GM12878 (cell line): ENCODE measurements at places on chromosomes 3 and 15. TPM values are rescaled to one million over a fixed set of nuclear protein-coding genes. Genes with fewer than 3 reads are reported as not detected.

- H3K27me3 ChIP-seq: no peaks in the 10 kb centered on the region; the same call in 1 of the 2 replicates
- no peaks in the 10 kb centered on the region for H3K4me1 ChIP-seq
- H3K27ac ChIP-seq: no peak overlapping the region
- no peaks in the 10 kb centered on the region for H3K36me3 ChIP-seq
- DNase-seq: no peak
Observed at GRCh38 chr3:117393119-117393518, 683.5 kb downstream of the TUSC7 start.

- no peaks in the 10 kb centered on the region for H3K4me1 ChIP-seq
- no peaks in the 10 kb centered on the region for H3K36me3 ChIP-seq
- peaks cover 6% of the 10 kb centered on the region; the same call in 1 of the 2 replicates for H3K27me3 ChIP-seq
- no peak overlapping the region for H3K27ac ChIP-seq
- DNase-seq: no peak
Observed at GRCh38 chr15:65087873-65088642, 11.5 kb downstream of the KBTBD13 start.

DNA sequence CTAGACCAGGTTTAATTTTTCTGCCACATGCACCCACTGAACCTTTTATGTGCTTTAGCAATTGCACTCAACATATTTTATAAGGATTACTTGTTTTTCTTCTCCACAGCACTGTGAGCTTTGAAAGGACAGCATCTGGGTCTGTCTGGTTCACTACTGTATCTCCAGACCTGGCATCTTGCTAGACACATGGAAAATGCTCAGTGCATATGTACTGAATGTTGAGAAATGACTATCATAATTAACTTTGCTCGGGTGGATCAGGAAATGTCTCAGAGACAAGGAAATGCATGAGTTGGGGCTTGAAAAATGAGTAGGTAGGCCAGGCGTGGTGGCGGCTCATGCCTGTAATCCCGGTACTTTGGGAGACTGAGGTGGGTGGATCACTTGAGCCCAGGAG is 40.2 kb downstream of the DOCK3 start:
- no peak overlapping the region for H3K4me3 ChIP-seq
- no peaks in the 10 kb centered on the region for H3K36me3 ChIP-seq
- DNase-seq: no peak
- no peaks in the 10 kb centered on the region for H3K4me1 ChIP-seq

DNA sequence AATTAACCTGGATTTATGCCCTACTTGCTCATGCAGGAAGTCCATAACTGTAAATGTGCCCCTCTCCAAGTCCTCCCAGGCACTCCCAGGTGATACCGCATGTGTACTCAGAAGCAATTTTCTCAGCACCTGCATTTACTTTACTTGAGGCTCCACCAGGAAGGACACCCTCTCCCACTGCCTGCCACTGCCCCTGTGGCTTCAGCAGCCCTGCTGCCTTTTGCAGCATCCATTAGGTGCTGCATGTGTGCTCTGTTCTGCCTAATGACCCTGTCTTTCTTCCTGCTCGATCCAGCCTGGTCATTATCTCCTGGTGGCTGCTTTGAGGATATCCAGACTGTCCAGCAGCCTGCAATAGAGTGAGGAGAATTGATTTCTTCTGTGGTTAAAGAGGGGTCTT is 107.6 kb upstream of the SEMA6D start:
- H3K36me3 ChIP-seq: no peaks in the 10 kb centered on the region
- H3K4me3 ChIP-seq: no peak overlapping the region
- no peak for DNase-seq
- H3K27ac ChIP-seq: no peak overlapping the region
- no peaks in the 10 kb centered on the region for H3K4me1 ChIP-seq
- H3K27me3 ChIP-seq: no peaks in the 10 kb centered on the region

GRCh38 chr3:143147707-143148106 is 28.1 kb downstream of the CHST2 start:
- H3K4me3 ChIP-seq: no peak overlapping the region
- H3K4me1 ChIP-seq: no peaks in the 10 kb centered on the region
- DNase-seq: no peak
- H3K27ac ChIP-seq: no peak overlapping the region
- no peaks in the 10 kb centered on the region for H3K36me3 ChIP-seq

GRCh38 chr3:8660175-8661118 is 15.8 kb upstream of the SSUH2 start:
- DNase-seq: no peak
- H3K4me1 ChIP-seq: peaks cover 21% of the 10 kb centered on the region
- H3K4me3 ChIP-seq: no peak overlapping the region

DNA sequence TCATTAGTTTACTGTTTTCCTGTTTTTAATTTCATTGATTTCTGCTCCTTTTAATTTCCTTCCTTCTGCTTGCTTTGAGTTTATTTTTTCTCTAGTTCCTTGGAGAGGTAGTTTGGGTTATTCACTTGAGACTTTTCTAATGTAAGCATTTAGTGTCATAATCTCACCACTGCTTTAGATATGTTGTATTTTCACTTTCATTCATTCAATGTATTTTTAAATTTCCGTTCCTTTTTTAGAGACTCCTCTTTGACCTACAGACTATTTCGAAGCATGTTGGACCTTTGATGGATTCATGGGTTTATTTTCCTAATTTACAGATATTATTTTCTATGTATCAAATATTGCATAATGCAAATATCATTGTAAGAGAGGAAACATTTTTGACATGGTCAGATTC is 23.3 kb downstream of the KLHL18 start:
- peak overlapping the region; percentile 48; the same call in 1 of the 2 replicates for H3K27ac ChIP-seq
- H3K27me3 ChIP-seq: no peaks in the 10 kb centered on the region
- H3K36me3 ChIP-seq: peaks cover 16% of the 10 kb centered on the region
- H3K4me1 ChIP-seq: peaks cover 11% of the 10 kb centered on the region
- H3K4me3 ChIP-seq: peak overlapping the region; percentile 6; the same call in 1 of the 2 replicates

- peak; percentile 8 for DNase-seq
- H3K4me3 ChIP-seq: peak overlapping the region; percentile 50; the same call in 1 of the 2 replicates
- peaks cover 30% of the 10 kb centered on the region for H3K4me1 ChIP-seq
- H3K36me3 ChIP-seq: no peaks in the 10 kb centered on the region
Observed at GRCh38 chr15:67240235-67241131, 14.0 kb downstream of the AAGAB start.

GRCh38 chr3:172303181-172303580 is 145.1 kb downstream of the GHSR start:
- H3K27ac ChIP-seq: no peak overlapping the region
- no peak overlapping the region for H3K4me3 ChIP-seq
- no peaks in the 10 kb centered on the region for H3K4me1 ChIP-seq
- no peak for DNase-seq
- peaks cover 9% of the 10 kb centered on the region for H3K36me3 ChIP-seq
- H3K27me3 ChIP-seq: no peaks in the 10 kb centered on the region

DNA sequence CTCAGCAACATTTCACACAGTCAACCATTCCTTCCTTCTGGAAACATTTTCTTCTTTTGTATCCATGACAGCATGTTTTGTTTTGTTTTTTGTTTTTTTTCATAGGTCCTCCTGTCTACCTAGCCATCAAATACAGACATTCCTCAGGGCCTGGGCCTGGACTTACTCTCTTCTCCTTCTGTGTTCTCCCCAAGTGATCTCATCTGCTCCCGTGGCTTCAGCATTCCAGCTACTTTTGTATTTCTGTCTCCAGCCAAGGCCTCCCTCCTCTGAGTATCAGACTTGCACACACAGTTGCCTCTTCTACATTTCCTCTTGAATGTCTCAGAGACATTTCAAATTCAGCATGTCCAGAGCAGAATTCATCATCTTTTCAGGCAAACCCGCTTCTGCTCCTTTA is 82.4 kb downstream of the HCN4 start:
- DNase-seq: no peak
- H3K4me3 ChIP-seq: no peak overlapping the region
- H3K27ac ChIP-seq: no peak overlapping the region
- H3K4me1 ChIP-seq: no peaks in the 10 kb centered on the region

- no peaks in the 10 kb centered on the region for H3K4me1 ChIP-seq
- H3K27me3 ChIP-seq: no peaks in the 10 kb centered on the region
- H3K27ac ChIP-seq: no peak overlapping the region
Observed at GRCh38 chr3:129836381-129837064, 57.0 kb downstream of the TMCC1 start.

DNA sequence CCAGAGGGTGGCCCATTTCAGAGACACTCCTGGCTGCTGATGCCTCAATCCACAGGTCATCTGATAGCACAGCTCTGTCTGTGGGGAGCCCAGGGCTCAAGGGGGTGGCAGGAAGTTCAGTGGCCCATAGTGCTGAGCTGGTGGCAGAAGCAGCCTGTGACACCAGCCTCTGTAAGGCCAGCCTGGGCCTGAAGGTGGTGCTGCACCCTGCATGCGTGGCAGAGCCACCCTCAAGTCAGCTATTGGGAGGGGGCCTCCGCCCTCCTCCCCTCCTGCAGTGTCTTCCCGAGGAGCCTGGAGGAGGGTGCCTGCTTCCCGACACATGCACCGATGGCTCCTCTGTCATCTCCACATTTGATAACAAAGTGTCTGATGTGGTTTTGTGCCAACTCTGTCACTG is 3.0 kb downstream of the PLA1A start:
- peak; percentile 85 for DNase-seq
- no peaks in the 10 kb centered on the region for H3K27me3 ChIP-seq
- H3K4me1 ChIP-seq: peaks cover 62% of the 10 kb centered on the region
- H3K4me3 ChIP-seq: no peak overlapping the region
- peak overlapping the region; percentile 87 for H3K27ac ChIP-seq

GRCh38 chr3:156705761-156706616 is 31.6 kb downstream of the TIPARP start:
- no peak for DNase-seq
- H3K27me3 ChIP-seq: no peaks in the 10 kb centered on the region
- no peak overlapping the region; the same call in 1 of the 2 replicates for H3K27ac ChIP-seq
- peaks cover 31% of the 10 kb centered on the region for H3K36me3 ChIP-seq
- H3K4me1 ChIP-seq: peaks cover 10% of the 10 kb centered on the region; the same call in 1 of the 2 replicates

DNA sequence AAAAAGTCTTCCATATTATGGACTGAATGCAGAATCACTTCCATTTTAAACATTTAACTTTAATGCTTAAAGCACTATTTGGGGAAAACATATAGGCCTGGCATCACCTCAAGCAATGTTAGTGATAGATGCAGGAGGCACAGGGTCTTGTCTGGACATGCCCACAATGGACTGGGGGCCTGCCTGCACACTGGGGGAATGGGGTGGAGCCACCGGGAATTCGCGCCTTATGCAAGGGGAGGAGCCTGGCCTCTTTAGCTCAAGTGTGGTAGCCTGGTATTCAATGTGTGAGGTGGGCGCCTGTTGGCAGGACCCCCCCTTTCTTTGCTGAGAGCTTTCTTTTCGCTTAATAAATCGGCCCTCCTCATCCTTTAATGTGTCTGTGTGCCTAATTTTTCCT is 29.9 kb downstream of the ACKR4 start:
- H3K27ac ChIP-seq: no peak overlapping the region
- H3K27me3 ChIP-seq: no peaks in the 10 kb centered on the region
- no peak for DNase-seq
- H3K4me3 ChIP-seq: no peak overlapping the region

- DNase-seq: no peak
- no peaks in the 10 kb centered on the region for H3K36me3 ChIP-seq
- H3K4me3 ChIP-seq: no peak overlapping the region
Observed at GRCh38 chr3:52063026-52063723, 6.8 kb upstream of the DUSP7 start.

GRCh38 chr3:44076221-44076829 is 165.4 kb upstream of the TOPAZ1 start:
- H3K27ac ChIP-seq: no peak overlapping the region
- H3K4me3 ChIP-seq: no peak overlapping the region
- no peak for DNase-seq

- H3K27me3 ChIP-seq: peaks cover 23% of the 10 kb centered on the region
- H3K36me3 ChIP-seq: no peaks in the 10 kb centered on the region
- no peak overlapping the region for H3K27ac ChIP-seq
Observed at GRCh38 chr3:24493746-24494617, 668 bp downstream of the THRB start.

- H3K27ac ChIP-seq: peak overlapping the region; percentile 39
- H3K4me1 ChIP-seq: peaks cover 54% of the 10 kb centered on the region
- no peak for DNase-seq
- peak overlapping the region; percentile 59 for H3K4me3 ChIP-seq
Observed at GRCh38 chr3:69092030-69092516, 7.3 kb downstream of the ARL6IP5 start.

- no peaks in the 10 kb centered on the region for H3K4me1 ChIP-seq
- H3K36me3 ChIP-seq: no peaks in the 10 kb centered on the region
- H3K27me3 ChIP-seq: no peaks in the 10 kb centered on the region
- no peak overlapping the region for H3K4me3 ChIP-seq
Observed at GRCh38 chr3:81216192-81216591, 545.3 kb downstream of the GBE1 start.

- H3K4me3 ChIP-seq: no peak overlapping the region
- H3K27ac ChIP-seq: no peak overlapping the region
- H3K4me1 ChIP-seq: peaks cover 34% of the 10 kb centered on the region
- DNase-seq: no peak
Observed at GRCh38 chr3:130906374-130906995, 12.6 kb downstream of the ATP2C1 start.

- DNase-seq: no peak
- no peak overlapping the region for H3K4me3 ChIP-seq
- H3K4me1 ChIP-seq: no peaks in the 10 kb centered on the region
Observed at GRCh38 chr3:20787005-20787404, 601.0 kb upstream of the SGO1 start.

DNA sequence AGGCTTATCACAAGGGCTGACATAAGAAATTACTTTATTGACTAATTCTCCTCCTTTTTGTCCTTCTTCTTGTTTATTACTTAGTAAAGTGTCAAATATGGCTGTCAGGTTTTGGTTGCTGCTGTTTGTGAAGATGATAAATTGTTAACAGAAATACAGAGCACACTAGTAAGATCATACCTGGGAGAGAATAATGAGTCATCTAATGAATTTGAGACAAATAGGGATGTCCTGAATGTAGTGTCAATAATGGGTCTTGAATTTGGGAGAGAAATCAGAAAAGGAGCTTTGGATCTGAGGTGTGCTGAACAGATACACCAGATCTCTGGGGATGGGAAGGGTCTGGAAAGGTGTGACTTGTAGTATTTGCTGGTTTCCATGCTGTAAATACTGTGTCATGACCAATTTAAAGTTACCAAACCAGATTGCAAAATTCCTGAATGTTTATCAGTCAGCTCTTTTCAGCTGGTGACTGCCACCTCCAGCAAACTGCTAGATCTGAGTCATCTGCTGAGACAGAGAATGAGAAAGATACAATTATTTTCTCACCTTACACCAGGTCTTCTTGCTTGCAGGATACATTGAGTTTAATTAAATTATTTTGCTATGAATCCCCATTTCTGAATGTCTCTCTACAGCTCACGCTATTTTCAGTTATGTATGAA is 76.7 kb upstream of the SATB1 start:
- H3K27ac ChIP-seq: no peak overlapping the region
- DNase-seq: no peak
- H3K4me1 ChIP-seq: no peaks in the 10 kb centered on the region
- H3K27me3 ChIP-seq: no peaks in the 10 kb centered on the region
- no peaks in the 10 kb centered on the region for H3K36me3 ChIP-seq

- no peak overlapping the region for H3K27ac ChIP-seq
- no peaks in the 10 kb centered on the region for H3K36me3 ChIP-seq
- H3K4me1 ChIP-seq: no peaks in the 10 kb centered on the region
- DNase-seq: no peak
Observed at GRCh38 chr3:141103503-141103902, 52.4 kb downstream of the SPSB4 start.

The CHST13 gene
- polyA plus RNA-seq: not detected in 2 replicates

The CHRNA7 gene
- polyA plus RNA-seq: 0.15 TPM in 1 of 2 replicates, not detected in the other

The STARD5 gene
- polyA plus RNA-seq: 3.0 and 3.7 TPM in 2 replicates

The CLRN1 gene
- not detected in 2 replicates for polyA plus RNA-seq

The TICRR gene
- polyA plus RNA-seq: 8.0 and 9.3 TPM in 2 replicates

The USP4 gene
- 64.7 and 69.6 TPM in 2 replicates for polyA plus RNA-seq

The REC114 gene
- not detected in 2 replicates for polyA plus RNA-seq

The DOCK3 gene
- 0.26 and 0.38 TPM in 2 replicates for polyA plus RNA-seq
